ENCODE measurements at places on chromosomes 16 and 17.
A peak's percentile ranks its signal among the peaks of the same experiment; 100 is the strongest.

DNA sequence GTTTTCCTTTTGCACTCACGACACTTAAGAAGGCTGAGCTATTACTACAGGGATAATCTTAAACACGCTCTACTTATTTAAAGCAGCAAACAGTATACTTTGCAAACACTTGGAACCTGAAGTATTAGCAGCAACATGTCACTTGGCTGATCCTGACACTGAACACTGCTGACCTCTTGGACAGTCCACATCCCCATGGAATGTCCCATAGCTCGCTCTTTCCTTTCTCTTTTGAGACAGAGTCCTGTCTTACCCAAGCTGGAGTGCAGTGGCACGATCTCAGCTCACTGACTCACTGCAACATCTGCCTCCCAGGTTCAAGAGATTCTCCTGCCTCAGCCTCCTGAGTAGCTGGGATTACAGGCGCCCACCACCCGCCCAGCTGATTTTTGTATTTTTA is 26.4 kb downstream of the SMYD4 start:
- DNase-seq = no peak

DNA sequence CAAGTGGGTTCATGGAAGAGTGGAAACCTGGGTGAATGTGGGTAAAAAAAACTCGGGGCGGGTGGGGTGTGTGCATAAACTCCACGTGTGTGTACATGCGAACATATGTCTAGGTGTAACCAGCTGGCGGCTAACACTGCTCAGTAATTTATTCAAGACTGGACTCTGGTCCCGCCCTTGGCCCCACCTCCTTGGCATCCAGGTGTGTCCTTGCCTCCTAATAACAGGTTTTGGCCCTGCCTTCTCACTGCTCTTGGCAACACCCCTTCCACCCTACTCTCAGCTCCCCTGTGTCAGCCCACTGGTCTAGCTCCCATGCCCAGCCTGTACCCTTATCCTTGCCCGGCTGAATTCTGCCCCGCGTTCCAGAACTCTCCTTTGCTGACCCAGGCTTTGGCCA is 8.3 kb downstream of the FLII start:
- no peak for DNase-seq

- DNase-seq = no peak
These were observed 2.0 kb downstream of the ADGRG1 start for GRCh38 chr16:57630407-57630797.

GRCh38 chr16:704552-705380 is 835 bp downstream of the FBXL16 start:
- DNase-seq = no peak

GRCh38 chr16:54237-54581 is 581 bp downstream of the SNRNP25 start:
- no peak for DNase-seq

DNA sequence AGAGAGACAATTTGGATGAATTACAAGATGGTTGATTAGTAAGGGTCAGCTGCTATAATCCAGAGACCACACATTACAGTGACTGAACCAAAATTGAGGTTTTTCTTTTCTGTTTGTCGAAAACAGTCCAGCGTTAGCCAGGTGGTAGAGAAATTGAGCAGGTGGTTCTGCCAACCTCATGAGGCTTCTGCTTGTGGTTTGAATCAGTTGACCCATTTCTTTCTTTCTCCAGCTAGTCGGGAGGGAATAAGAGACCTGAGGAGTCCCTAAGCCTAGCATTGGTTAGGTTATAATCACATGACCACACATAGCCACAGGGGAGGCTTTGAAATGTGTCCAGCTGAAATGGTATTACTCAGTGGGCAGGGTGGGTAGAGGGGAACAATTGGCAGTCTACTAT is 504.6 kb downstream of the HS3ST4 start:
- DNase-seq = no peak

GRCh38 chr16:89700649-89701424 is 668 bp downstream of the SPATA2L start:
- no peak for DNase-seq

DNA sequence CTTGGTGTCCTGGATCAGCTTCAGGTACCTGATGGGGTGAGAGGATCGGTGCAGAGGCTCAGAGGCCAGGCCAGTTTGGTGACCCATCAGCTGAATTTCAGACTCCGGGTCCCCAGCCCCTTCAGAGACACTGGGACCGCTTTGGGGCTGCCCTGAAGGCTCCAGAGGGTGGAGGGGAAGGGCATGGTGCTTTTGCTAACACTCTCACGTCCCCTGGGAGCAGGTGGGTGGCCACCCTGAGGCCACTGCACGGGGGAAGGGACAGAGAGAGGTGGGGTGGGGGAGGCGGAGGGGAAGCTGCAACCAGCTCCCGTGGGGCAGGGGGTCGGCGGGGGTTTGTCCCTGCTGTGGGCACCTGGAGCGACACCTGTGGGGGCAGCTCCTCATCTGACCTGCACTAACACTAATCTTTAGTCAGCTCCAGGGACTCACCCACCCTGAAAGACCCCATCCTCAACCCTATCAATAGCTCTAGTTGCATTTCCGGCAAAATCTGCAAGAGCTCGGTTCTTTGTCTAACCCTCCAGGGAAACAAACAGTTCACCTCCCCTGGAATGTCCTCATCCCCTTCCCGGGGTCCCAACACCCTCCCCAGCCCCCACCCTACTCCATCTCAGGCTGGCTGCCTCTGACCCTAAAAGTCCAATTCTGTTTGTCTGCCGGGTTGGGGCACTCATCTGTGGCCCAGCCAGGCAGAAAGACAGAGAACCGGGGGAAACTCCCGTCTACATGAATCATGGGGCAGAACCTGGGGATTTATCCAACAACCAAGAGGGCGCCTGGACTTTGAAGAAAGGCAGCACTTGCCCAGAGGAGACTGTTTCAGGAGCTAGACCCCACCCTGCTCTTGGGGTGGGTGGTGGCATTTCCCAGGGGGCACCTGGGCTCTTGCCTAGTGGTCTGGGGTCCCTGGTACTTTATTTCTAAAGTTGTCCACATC is 91.9 kb upstream of the CBX4 start:
- DNase-seq = no peak

GRCh38 chr17:73585583-73585982 is 58.7 kb downstream of the SDK2 start:
- no peak for DNase-seq

DNA sequence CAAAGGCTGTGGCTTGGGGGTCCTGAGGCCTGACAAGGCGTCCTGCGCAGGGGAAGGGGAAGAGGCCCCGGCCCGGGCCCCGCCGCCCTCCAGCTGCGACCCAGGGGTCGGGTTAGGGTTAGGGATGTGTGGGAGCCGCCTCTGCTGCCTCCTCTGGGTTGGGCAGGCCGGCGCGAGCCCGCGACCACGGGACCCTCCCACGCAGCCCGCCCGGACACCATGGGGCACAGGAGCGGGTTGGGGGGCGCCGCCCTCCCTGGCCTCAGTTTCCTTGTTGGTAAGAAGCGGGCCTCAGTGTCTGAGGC is 386 bp downstream of the CIAO3 start:
- no peak for DNase-seq

GRCh38 chr16:50227120-50227519 is 39.2 kb upstream of the ADCY7 start:
- no peak for DNase-seq

GRCh38 chr16:23020084-23020483 is 129.2 kb downstream of the USP31 start:
- no peak for DNase-seq

DNA sequence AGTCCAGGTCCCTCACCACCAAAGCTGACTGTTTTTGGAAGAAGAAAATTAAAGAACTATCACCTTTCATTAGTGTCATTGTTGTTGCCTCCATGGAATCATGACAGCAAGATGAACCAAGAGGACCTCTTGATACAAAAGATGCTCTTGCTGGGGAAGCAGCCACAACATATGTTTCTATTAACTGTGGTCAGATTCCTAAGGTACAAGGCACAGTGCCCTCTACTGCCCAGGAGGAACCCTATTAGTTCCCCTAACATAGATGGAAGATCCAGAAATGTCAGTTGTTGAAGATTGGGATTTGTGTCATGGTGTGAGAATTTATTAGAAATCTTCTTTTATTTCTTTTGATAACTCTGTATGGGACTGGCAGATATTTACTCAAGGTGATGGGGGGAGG is 188.2 kb upstream of the ANKFN1 start:
- DNase-seq = no peak

- no peak for DNase-seq
These were observed 3.7 kb downstream of the ARHGAP27 start for GRCh38 chr17:45428931-45429338.

GRCh38 chr17:67435786-67436185 is 58.7 kb downstream of the PITPNC1 start:
- DNase-seq = no peak

DNA sequence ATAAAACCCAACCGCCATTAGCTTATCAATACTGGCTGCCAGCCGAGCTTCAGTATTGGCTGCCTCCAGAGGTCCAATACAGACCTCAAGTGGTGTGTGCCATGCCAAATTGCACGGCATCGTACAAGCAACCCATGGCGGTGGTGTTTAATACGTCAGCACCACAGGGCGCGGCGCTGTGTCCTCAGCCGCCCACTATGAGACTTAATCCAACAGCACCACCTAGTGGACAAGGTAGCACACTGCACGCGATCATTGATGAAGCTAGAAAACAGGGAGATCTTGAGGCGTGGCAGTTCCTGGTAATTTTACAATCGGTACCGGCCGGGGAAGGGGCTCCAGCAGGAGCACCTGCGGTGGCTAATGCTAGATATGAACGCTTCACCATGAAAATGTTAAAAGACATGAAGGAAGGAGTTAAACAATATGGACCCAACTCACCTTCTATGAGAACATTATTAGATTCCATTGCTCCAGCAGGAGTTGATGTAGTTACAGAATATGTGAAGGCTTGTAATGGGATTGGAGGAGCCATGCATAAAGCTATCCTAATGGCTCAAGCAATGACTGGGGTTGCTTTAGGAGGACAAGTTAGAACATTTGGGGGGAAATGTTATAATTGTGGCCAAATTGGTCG is 15.4 kb downstream of the FLYWCH1 start:
- DNase-seq = peak; percentile 79

- DNase-seq = no peak
These were observed 1.4 kb downstream of the TRAF4 start for GRCh38 chr17:28744972-28745785.

DNA sequence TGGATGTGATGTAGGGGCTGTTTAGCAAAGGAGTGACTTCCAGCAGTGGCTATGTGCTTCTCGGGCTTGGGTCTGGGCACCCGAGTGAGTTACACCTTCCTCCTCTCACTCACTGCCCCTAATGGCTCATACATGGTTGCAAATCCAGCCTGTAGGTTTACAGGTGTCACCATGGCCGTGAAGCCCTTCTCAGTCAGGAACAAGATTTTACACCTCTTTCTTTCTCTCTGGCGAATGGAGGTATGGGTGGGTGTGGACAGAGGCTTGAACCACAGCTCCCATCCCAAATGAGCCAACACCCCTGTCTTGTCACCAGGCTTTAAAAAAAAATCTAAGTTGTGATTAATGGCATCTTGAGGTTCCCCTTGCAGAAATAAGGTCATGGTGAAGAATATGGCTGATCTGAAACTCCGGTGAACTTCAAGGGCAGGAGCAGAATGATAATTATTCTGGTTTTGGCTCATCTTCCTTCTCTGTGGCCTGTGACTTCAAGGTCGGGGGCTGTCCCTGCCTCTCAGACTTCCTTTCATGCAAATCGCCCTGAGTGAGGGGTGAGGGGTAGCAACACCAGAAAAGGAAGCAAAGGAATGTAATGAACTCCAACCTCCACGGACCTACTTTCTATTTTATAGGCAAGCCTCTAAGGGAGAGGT is 331.2 kb downstream of the MAF start:
- DNase-seq = peak; percentile 19

GRCh38 chr17:61383689-61384201 is 15.9 kb upstream of the TBX2 start:
- DNase-seq = no peak

GRCh38 chr17:37164057-37164456 is 211.7 kb upstream of the C17orf78 start:
- no peak for DNase-seq

DNA sequence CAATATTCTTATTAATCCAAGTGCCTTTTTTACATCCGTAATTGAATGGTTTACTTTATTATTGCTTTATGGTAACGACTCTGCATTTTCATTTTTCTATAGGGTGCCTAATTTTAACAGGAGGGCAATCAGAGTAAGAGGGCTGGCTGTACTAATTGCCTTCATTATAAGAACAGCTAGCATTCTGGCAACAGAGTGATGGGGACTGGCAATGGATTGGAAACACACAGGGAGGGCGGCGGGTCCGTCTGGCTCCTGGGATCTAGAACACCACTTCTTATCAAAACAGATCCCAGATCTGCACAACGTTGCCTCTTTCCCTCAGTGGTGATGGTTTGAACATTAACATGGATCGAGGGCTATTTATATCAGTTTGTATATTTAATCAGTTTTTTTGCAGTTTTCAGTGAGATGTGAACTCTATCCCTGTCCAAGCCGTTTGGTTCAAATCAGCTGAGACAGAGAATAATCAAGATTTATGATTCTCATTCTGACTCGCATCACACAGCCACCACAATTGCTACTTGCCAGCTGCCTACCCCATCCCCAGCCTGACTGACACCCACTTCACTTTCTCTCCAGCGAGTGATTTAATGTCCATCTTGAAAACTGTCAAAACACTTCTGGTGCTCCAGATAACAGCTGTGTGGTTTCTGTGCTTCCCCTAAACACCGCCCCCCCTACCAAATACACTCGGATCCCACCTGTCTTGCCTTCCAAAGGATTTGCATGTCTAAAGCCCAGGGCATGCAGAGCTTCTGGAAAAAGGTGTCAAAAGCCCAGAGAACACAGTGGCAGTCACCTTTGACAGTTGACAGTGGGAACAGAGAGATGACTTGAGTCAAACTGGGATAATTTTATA is 327.9 kb downstream of the HS3ST4 start:
- no peak for DNase-seq

DNA sequence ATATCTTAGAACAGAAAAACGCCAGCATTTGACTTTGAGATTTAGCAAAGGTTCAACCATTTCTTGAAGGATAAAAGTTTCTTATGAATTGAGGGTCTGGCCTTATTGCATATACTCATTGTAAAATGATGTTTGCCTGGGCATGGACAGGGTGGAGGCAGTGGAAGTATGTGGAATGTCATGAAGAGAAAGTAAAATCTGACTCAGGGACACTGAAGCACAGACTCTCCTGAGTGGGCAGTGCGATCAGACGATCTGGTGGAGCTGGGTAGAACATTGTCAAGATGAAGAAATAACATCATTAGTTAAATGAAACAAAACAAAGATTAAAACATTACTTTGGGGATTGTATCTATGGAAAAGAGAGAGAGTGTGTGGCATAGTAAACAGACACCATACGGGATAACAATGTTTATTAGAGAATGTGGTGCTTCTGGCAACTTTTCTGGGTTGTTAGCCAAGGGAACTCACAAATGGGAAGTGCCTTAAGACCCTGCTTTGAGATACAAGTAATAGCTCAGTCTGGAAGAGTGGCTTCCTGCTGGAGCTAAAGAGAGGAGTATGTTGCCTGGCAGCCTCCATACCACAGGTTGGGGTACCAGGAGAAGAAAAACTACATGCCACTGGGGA is 4.4 kb downstream of the MAP3K3 start:
- no peak for DNase-seq
